ENCODE measurements at places on chromosomes 12 and 14.

GRCh38 chr14:100290607-100291304, 15.5 kb downstream of the SLC25A29 start:
- DNase-seq = no peak

- DNase-seq = no peak
Observed at GRCh38 chr14:100425429-100425827, 102.3 kb downstream of the SLC25A47 start.

DNA sequence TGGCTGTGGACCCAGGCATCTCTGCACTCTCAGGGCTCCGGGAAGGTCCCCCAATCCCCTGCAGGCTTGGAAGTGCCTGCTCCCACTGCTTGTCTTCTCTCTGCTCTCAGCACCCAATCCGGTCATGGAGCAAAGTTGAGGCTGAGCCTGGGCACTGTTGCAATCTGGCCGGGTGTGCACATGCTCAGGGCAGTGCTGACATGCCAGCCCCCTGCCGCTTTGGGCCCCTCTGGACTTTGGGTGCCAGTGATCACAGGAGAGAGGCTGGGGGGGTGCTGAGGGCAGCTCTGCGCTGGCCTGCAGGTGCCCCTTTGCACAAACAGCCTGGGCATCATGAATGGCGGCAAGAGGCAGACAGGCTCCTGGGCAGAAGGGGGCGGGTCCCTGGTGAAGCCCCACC, 85.4 kb upstream of the OSBPL8 start:
- no peak for DNase-seq

- DNase-seq = no peak
Observed at GRCh38 chr12:53226815-53227214, 5.2 kb downstream of the RARG start.

GRCh38 chr12:128790221-128790620, 33.5 kb downstream of the SLC15A4 start:
- DNase-seq = no peak

DNA sequence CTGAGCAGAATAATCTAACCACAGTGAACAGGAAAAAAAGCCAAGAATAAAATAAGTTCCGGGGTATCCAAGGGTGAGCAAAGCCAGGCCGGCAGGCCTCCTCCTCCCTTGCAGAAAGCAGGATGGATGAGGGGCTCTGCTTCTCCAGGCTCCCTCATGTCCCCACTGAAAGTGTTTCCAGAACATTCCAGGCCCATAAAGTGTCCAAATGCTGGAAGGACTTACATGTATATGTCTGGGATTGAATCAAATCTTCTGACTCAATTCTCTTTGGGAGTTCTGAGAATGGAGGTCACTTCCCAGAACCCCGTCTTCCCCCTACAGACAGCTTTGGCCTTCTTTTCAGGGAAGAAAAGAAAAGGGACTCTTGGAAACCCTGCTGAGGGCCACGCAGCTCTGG, 25.0 kb upstream of the BDKRB1 start:
- no peak for DNase-seq

- DNase-seq = no peak
Observed at GRCh38 chr12:64631197-64631596, 20.9 kb downstream of the RASSF3 start.

DNA sequence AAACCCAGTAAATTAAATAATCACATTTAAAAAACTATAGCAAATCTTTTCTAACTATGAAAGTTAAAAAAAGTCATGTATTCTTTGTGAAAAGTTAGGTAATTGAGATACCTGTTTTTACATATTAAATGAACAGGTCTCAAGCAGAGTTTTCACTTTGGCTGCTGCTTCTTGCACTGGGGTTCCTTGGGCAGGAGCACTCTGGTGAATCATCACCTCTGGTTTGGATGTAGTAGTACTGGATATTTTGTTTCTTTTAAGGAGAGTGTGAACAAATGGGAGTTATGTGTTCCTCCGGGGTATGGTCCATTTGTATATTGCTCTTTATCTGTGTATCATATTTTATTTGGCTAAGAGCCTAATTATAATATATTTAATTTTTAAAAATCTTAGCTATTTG, 82.7 kb downstream of the FUT8 start:
- DNase-seq = no peak

- no peak for DNase-seq
Observed at GRCh38 chr14:56494167-56494566, 85.4 kb upstream of the TMEM260 start.

DNA sequence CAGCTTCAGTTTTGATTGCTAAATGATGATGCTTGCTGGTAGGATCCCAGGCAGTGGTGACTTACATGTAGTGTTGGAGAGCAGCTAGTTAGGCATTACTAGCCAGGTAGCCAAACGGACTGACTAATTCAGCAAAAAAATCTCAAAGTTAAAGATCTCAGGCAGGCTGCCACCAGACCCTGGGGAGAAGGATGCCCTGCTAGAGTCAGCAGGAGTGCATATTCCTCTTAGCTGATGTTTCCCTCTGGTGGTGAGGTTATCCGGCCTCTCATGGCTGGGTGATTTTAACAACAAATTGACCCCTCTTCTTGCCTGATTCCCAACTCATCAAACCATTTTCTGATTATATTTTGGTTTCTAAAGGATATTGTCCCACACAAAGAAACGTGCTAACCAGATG, 2.8 kb downstream of the EFS start:
- no peak for DNase-seq

GRCh38 chr14:65421201-65421981, 8.9 kb downstream of the FUT8 start:
- no peak for DNase-seq

GRCh38 chr12:68406134-68406576, 74.0 kb upstream of the MDM1 start:
- no peak for DNase-seq

- no peak for DNase-seq
Observed at GRCh38 chr12:56836317-56836716, 73.2 kb downstream of the HSD17B6 start.

DNA sequence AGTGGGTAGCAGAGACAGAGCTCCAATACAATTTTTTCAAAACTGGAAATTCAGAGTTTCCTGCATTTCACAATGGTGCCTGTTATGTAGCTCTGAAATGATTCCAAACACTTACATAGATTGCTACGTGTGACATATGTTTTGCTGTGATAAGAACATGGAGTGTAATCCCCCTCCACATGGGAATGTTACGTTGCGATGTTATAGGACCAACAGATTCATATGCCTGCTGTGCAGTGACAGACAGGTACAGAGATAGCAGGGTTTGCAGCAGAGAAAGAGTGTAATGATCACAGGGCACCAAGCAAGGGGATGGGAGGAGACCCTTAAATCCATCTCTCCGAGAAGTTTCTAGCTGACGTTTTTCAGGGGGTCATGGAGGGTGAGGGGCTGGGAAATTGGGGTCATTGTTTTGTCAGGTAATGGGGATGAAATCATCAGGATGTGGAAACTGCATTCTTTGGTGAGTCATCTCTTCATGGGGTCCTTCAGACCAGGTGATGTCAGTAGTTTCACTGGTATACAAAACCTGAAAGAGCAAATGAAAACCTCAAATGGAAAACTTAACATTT, 76.6 kb upstream of the OSBPL8 start:
- no peak for DNase-seq

GRCh38 chr12:53427905-53428594, 4.4 kb downstream of the AMHR2 start:
- no peak for DNase-seq

DNA sequence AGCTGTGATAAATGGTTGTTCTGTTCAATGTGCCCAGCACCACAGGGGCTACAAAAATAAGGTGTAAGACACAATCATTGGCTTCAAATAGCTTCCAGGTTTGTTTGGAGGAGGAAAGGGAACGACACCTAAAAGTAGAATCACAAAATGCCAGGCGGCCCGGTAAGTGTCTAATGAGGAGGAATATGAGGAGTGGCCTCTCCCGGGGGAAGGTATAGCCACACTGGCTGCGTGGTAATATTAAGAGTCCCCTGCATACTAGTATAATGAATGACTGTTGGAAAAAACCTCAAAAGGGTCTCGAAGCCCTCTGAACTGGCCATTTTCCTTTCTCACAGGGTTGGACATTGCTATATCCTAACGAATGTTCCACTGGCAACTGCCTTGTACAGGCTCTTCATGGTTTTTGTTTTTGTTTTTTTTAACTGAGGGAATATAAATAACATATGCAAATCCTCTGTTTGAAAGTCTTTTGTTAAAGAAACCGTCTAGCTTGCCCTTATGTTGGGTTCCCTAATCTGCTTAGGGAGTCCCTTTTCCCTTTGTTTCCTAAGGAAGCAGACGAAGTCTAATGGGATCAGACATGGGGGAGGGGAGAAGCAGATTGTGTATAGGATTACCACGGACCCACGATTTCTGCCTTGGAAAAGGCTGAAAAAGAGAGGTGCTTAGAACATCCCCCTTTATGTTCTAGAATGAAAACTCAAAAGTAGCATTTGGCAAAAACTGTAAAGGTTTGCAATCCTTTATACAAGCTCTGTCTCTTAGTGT, 4.2 kb downstream of the CCDC60 start:
- no peak for DNase-seq

DNA sequence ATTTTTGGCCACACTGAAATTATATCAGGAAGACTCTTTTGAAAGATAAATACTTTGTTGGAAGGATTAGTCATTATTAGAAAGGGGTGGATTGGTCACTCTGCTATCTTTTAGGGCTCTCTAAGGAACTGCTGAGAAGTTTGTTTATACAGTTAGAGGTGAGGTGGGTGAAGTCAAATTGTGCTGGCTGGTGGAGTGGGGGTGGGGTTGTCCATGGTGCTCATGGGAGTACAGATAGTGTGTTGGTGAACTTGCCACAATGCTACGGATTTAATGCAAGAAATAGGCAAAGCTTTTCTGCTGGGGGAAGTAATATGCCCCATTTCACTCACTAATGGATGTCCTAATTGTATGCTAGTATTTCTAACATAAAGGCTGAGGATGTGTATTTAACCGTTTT, 35.8 kb downstream of the SUSD6 start:
- DNase-seq = no peak

DNA sequence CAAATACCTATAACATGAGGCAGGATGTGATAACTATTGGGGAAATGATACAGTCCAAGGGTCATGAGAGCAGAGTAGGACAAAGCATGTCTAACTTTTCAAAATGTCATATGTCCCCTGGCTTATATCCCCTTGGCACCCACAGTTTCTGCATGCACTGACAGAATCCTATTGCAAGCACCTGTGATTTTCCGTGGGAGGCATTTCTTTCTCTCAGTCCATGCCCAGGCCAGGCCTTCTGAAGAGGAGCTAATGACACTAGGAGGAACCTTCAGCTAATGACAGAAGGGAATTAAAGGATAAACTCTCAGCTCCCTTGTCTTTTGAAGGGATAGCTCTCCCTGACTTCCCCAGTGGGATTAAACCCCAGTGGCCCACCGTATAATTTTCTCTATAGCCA, 249.2 kb downstream of the TTC6 start:
- DNase-seq = no peak

GRCh38 chr12:3745152-3745551, 7.8 kb downstream of the CRACR2A start:
- DNase-seq = peak; percentile 29

- no peak for DNase-seq
Observed at GRCh38 chr14:94138251-94138650, 8.8 kb upstream of the IFI27L2 start.

DNA sequence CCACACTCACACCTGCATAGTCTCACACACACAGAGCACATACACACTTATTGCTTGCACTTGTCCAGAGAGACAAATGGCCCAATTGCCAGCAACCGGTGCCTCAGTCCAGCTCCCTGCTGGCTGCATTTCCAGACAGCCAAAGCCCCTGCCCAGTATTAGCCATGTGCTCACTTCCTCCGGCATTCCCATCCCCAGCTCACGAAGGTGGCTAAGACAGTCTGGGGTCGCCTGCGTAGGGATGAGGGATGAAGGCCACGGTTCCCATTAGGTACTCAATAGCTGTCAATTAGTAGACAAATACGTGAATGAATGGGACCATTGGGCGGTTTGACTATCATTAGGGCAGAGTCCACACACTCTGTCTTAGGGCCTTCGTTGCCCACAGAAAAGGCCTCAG, 146.8 kb upstream of the EGLN3 start:
- no peak for DNase-seq

GRCh38 chr12:30678221-30678620, 17.4 kb downstream of the IPO8 start:
- DNase-seq = no peak

- DNase-seq = no peak
Observed at GRCh38 chr12:48349471-48349870, 1.2 kb downstream of the ZNF641 start.

DNA sequence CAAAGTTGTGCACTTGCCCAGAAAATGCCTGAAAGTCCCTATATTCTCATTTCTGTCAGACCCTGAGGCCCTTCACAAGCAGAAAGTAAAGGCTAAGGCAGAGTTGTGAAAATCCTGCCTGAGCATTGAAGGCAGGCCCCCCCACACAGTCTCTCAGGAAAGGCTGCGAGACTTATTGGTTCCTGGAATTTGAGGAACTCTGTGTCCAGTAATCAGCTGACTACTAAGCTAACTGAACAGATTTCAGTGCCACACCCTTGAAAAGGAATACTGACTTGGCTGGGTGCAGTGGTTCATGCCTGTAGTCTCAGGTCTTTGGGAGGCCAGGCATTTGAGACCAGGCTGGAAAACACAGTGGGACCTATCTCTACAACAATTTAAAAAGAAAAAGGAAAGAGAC, 21.1 kb upstream of the PPP2R5E start:
- DNase-seq = no peak

GRCh38 chr12:79203058-79203647, 338.6 kb downstream of the SYT1 start:
- DNase-seq = no peak

GRCh38 chr12:115941362-115941761, 336.1 kb downstream of the MED13L start:
- no peak for DNase-seq

DNA sequence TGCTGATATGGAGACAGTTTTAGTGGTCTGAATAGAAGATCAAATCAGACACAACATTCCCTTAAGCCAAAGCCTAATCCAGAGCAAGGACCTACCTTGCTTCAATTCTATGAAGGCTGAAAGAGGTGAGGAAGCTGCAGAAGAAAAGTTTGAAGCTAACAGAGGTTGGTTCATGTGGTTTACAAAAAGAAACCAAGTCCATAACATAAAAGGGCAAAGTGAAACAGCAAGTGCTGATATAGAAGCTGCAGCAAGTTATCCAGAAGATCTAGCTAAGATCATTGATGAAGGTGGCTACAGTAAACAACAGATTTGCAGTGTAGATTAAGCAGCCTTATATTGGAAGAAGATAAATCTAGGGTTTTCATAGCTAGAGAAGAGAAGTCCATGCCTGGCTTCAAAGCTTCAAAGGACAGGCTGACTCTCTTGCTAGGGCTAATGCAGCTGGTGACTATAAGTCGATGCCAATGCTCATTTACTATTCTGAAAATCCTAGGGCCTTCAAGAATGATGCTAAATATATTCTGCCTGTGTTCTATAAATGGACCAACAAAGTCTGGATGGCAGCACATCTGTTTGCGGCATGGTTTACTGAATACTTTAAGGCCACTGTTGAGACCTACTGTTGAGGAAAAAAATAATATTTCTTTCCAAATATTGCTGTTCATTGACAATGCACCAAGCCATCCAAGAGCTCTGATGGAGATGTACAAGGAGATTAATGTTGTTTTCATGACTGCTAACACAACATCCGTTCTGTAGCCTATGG, 361.0 kb downstream of the DPF3 start:
- no peak for DNase-seq
